Sciatic nerve (tissue), 2 donors: ENCODE measurements at places on chromosomes 6 and 20.

DNA sequence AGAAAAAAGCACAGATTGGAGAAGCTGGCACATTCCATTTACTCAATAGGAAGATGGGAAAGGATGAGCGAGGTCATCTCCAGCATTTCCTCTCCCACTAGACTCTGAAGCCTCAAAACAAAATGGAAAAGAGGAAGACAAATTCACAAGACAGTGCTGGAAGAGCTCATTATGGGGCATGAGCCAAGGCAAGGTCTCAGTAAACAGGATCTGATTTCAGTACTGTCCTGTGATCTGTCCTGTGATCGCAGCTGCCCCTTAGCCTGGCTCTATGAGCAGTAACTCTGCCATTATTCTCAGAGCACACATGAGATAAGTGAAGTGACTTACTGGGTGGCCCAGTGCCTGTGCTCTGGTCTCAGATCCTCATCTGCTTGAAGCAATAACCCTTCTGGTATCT lies 68.1 kb upstream of the SLC4A11 start:
- no peak for DNase-seq

DNA sequence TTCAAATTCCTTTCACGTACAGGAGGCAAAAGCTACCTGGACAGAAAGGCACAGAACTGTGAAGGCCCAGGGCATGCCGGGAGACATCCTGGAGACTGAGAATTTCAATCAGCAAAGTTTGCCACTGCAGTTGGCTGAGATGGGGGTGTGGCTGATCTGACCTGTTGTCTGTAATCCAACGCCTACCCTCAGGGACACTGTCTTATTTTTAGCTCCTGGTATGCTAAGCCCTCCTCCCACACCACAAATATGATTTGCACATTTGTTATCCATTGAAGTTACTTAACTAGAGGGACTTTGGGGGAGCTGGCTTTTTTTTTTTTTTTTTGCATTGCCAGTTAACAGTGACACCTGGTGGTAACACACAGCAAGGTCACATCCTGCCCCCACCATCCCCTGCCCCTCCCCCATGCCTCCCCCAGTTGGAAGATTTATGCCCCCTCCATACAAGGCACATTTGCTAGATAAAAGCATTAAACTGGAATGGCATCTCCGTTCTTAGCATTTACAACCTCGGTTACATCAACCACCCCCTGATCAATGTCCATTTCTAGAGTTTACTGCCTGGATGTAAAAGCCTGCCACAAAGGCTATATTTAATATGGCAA lies 40.4 kb downstream of the TTI1 start:
- no peak for DNase-seq

DNA sequence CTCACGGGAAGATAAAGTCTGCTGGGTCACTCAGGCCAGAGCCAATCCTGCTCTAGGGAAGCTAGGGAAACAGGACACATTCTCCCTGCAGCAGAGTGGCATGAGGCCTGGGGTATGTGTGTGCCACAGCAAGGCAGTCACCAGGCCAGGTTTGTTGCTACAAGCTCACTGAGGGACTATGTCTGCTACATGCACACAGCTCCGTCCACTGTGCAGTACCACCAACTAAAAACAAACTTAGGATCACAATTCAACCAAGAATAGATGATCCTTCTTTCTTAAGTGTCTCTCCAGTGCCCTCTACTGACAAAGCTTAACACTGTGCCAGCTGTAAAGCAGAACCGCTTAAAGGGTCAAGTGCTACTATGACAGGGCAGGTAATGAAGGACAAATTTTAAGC lies 192.5 kb downstream of the PTPRK start:
- no peak for DNase-seq

- DNase-seq = no peak
These were observed 297.8 kb downstream of the ZFAND3 start for GRCh38 chr6:38117281-38117680.

DNA sequence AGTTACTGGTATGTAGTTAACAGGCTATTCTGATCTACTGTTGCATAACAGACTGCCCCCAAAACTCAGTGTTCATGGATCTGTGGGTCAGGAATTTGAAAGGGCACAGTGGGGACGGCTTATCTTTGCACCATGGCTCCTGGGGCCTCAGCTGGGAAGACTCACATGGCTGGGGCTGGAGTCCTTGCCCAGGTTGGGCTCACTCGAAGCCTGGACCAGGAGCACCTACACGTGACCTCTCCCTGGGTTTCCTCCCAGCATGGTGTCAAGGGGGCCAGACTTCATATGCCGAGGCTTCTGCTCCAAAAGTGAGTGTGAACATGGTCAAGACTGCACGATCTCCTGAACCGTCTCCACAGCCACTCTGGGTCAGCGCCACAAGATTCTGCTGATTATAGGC lies 11.7 kb downstream of the SYNDIG1 start:
- DNase-seq = peak; percentile 33

DNA sequence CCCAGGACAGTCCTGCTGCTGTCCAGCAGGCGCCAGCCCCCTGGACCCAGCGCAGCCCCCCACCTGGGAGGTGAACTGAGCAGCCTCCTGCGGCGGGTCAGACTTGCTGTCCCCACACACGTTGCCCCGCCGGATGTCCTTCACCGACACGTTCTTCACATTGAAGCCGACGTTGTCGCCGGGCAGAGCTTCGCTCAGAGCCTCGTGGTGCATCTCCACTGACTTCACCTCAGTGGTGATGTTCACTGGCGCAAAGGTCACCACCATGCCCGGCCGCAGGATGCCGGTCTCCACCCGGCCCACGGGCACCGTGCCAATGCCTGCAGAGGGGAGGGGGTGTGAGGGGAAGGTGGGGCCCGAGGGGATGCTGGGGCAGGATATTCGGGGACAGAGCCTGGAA lies 8.5 kb downstream of the EEF1A2 start:
- no peak for DNase-seq

- peak; percentile 81 for DNase-seq
These were observed 76.6 kb downstream of the CEBPB start for GRCh38 chr20:50267041-50267865.

- no peak for DNase-seq
These were observed 468.0 kb downstream of the PREX1 start for GRCh38 chr20:48359692-48360341.

DNA sequence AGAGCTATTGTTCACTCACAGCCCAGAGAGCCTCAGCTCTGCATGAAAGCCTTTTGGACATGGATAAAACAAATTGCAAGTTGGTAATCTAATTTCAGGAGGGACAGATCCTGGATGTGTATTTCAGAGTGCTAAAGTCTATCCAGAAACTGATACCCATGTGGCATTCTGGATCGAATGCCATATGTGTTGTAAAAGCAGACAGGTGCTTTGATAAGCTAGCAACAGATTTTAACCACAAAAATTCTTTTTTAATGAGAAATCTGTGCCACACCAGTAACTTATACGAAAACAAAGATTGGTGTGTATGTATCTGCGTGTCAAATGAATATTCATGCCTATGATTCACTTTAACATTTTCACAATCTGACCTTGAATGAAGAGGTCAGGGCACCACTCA lies 936.6 kb upstream of the MAP3K7 start:
- no peak for DNase-seq

DNA sequence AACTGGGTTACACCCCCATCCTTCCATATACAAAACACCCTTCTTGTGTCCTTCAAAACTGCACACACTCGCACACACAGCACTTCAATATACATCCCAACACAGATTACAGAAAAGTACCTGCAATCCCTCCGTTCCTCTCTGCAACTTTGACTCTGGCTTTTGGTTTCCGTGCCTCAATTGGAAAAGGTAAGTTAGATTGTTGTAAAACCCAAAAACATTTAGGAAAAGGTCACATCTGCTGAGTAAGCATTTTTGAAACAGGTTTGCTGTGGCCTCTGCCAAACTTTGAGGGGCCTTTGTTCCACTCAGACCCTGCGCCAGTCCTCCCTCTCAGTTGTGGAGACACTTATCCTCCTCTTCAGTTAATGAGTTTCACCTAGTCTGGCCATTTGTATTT lies 4.2 kb downstream of the NKX2-4 start:
- no peak for DNase-seq

- no peak for DNase-seq
These were observed 2.6 kb downstream of the SCUBE3 start for GRCh38 chr6:35216412-35216732.

GRCh38 chr6:24494821-24495795 lies at the start of gene ALDH5A1:
ALDH5A1 (plus strand) TSS chr6:24494969; CDS start chr6:24494997, 28 bp downstream.
- DNase-seq = peak; percentile 82

DNA sequence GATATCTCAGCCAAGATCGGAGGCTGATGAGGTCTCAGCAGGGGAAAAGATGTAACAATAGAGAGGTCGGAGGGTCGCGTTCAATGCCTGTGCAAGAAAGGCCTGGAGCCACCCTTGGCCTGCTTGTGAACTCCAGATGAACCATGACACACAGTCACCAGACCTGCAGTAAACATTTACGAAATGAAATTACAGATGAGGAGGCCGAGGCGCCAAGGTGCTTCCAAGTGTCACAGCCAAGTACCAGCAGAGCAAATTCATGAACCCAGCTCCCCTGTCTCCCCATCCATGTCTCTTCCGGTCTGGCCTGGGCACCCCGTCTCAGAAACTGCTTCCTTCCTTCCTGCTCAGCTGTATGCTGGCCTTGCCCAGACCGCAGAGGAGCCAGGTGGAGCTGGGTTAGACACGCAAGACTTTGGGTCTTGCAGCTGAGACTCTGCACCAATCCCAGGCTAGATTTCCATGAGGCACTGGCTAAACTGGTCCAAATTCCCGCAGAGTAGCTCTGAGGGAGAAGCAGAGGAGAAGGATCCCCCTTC lies 48.1 kb downstream of the CHMP4B start:
- no peak for DNase-seq

- DNase-seq = no peak
These were observed 48.1 kb upstream of the TNFRSF21 start for GRCh38 chr6:47357827-47358226.

- DNase-seq = peak; percentile 1
These were observed 148.3 kb downstream of the SMOC2 start for GRCh38 chr6:168589275-168589674.

GRCh38 chr6:25318589-25318988 lies 39.4 kb downstream of the CARMIL1 start:
- DNase-seq = no peak

DNA sequence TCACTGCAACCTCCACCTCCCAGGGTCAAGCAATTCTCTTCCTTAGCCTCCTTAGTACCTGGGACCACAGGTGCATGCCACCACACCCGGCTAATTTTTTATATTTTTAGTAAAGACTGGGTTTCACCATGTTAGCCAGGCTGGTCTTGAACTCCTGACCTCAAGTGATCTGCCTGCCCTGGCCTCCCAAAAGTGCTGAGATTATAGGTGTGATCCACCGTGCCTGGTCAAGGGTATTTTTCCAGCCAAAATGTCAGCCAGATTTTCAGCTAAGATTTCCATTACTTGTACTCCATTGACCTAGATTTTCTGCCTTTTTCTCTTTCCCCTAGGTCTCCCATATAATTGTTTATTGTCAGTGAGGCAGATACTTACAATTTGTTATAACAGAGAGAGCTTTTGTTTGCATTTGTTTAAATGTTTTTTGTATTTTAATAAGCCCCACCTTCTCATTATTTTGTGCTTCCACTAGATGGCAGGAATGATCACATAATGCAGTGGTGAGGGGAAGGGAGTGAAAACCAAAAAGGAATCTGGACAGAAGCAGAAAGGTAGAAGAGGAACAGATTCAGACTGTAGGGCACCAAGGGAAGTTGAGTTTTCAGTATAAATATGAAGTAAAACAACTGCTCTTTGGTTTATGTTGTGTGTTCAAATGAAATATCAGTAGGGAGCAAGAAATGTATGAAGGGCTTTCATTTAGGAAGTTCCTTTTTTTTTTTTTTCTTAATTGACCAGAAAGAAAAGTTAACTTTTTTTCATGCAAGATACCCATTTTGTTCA lies 29.7 kb downstream of the RPF2 start:
- no peak for DNase-seq

DNA sequence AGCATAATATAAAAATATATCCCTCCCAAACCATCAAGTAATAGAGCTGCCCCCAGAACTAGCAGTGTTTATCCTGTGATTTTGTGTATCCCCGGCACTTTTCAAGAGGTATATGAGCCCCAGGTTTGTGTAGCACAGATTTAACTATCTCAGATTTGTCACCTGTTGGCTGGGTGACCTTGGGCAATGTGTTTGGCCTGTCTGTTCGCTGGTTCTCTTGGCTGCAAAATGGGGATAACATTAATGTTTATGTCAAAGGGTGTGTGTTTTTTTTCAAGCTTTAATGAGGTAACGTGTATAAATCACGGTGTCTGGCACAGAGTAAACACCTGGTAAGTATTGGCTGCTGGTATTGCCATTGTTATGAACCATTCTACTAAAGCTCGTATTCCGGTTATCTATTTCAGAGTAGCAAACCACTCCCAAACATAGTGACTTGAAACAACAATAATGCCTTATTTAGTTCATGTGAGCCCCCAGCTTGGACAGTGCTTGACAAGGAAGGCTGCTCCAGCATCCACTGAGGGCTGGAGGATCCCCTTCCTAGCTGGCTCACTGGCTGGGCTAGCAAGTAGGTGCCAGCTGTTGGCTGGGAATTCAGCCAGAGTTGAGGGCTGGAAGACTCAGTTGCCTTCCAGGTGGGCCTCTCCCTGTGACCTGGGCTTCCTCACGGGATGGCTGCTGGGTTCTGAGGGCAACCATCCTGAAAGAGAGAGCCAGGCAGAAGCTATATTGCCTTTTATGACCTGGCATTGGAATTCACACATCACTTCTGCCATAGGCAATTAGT lies 36.2 kb downstream of the PDRG1 start:
- DNase-seq = no peak

DNA sequence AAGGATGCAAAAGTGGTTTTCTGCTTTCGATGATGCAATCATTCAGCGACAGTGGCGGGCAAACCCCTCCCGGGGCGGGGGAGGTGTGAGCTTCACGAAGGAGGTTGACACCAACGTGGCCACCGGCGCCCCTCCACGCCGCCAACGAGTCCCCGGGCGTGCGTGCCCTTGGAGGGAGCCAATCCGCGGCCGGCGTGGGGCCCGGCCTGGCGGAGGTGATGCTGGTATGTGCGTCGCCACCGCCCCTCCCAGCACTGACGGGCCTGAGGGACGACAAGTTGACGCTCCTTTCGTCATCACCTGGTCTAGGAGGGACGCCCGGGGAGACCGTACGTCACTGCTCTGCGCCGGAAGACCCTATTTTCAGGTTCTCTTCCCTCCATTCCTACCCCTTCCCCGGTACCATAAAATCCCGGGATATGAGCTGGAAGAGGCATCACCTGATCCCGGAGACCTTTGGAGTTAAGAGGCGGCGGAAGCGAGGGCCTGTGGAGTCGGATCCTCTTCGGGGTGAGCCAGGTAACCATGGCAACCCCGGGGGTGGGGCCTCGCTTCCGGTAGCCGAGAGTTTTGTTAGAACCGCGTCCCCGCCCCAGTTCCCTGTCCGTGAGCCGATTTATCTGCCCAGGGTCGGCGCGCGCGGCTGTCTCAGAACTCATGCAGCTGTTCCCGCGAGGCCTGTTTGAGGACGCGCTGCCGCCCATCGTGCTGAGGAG lies at the start of gene DXO:
Gene DXO, minus strand, starts transcription at position 146 of the 716 bp plus-strand sequence. CDS start 463 bp downstream, outside the sequence.
- DNase-seq = peak; percentile 96

GRCh38 chr6:75204217-75204958 lies 1.5 kb downstream of the COL12A1 start:
- DNase-seq = peak; percentile 88

GRCh38 chr6:119142637-119143036 lies 64.2 kb upstream of the FAM184A start:
- no peak for DNase-seq

DNA sequence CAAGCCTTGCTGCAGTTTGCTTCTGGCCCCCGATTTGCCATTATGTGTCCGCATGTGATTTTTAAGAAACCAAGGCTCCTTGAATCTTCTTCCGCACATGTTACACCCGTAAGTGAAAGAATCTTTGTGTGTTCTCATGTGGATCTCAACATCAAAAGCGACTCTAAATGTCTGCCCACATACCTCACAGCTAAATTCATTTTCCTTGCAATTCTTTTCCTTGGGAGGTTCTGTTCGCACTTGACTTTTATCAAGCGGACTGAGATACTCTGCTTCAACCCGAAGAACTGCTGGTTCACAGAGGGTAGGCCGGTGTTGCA lies 11.4 kb downstream of the ZNF217 start:
- DNase-seq = no peak
